ENCODE measurements at places on chromosomes 3 and 15.

GRCh38 chr3:111821891-111822290 is 37.2 kb upstream of the PHLDB2 start:
- no peak for DNase-seq

GRCh38 chr15:71585159-71585558 is 225.2 kb upstream of the NR2E3 start:
- DNase-seq: no peak

DNA sequence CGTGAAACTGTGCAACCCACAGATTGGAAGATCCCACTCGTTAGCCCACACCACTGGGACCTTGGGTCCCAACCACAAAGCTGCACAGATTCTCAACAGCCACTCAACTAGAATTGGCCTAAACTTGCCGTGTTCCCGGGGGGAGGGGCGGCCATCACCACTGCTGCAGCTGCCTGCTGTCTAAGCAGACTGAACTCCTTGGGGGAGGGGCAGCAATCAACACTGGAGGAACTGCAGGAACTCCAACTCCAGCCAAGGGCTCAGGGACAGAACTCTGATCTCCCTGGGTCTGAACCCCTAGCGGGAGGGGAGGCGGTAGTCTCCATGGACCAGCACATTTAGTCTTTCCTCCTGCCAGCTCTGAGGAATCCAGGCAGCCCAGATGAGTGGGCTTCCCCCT is 205.9 kb downstream of the RSL24D1 start:
- no peak for DNase-seq

DNA sequence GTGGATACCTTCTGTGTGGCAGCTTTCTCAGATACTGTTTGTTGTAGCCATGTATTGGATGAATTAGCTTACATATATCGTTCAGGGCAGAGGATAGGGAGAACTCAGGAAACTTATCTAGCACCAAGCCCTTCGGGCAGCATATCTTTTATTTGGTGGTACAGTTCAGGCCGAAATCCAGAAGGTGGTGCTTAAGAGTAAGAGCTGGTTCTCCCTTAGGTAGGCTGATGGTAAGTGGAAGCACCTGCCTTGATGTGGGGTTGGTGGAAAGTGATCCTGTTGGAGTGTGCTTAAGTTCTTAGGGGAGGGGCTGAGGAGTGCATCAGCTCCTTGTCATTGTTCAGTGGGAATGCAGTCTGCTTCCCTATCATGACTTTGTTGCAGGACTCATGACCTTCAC is 187.5 kb downstream of the DOCK3 start:
- DNase-seq: no peak

DNA sequence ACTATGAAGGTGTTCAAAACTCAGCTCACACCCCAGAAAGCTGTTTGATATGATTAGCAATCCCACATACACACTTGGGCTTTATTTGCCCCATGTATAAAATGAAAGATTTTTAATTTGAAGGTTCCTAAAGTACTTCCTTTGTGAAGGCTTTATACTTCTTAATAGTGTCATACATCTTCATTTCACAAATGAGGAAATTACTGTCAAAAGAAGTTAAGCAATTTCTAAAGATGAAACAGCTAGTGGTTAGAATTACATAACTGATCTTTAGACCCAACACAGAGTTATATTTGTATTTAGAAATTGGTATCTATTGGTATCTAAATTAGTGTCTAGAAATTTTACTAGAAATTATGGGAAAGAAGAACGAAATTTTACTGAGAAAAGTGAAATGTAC is 7.1 kb downstream of the CD200R1 start:
- no peak for DNase-seq

- no peak for DNase-seq
These were observed 8.2 kb downstream of the B3GNT5 start for GRCh38 chr3:183261151-183261724.

- no peak for DNase-seq
These were observed 83.1 kb downstream of the SST start for GRCh38 chr3:187587076-187587475.

GRCh38 chr3:184236033-184236410 is 6.6 kb downstream of the VWA5B2 start:
- no peak for DNase-seq

GRCh38 chr3:186258968-186259367 is 103.1 kb downstream of the DGKG start:
- DNase-seq: no peak

GRCh38 chr15:69522361-69522760 is 69.7 kb downstream of the RPLP1 start:
- DNase-seq: no peak

GRCh38 chr3:13451301-13451673 is 28.8 kb upstream of the HDAC11 start:
- no peak for DNase-seq

DNA sequence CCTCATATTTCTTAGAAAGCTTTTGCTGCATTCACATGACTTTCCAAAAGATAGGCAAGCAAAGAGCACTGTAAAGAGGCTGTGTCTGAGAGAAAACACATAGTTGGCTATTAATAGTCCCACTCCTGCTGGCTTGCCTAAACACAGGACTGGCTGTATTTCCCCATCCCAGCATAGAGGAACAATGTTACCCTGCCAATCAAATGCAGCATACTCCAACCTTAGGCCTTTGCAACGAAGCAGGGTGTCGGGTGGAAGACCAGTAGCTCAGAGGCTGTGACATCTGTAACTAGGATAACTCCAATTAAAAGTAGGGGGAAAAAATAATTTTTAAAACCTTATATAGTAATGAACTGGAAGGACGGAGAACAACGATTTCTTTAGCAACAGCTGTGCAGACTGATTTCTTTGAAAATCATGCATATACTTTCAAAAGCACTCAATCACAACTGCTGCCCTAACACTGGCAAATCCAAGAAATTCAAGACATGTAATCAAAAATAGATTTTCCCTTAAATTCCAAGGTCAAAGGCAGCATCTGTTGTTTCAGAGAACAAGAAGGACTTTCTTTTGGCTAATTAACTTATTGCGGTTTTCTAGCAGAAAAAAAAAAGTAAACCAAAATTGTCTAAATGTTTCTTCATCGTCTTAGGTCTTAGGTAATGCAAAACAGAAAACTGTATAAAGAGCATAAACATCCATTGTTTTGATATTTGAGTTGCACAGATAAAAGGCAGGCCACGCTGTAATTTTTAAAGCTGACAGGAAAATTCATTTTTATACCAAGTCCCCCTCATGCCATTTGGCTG is 139.3 kb downstream of the TNIK start:
- DNase-seq: no peak

DNA sequence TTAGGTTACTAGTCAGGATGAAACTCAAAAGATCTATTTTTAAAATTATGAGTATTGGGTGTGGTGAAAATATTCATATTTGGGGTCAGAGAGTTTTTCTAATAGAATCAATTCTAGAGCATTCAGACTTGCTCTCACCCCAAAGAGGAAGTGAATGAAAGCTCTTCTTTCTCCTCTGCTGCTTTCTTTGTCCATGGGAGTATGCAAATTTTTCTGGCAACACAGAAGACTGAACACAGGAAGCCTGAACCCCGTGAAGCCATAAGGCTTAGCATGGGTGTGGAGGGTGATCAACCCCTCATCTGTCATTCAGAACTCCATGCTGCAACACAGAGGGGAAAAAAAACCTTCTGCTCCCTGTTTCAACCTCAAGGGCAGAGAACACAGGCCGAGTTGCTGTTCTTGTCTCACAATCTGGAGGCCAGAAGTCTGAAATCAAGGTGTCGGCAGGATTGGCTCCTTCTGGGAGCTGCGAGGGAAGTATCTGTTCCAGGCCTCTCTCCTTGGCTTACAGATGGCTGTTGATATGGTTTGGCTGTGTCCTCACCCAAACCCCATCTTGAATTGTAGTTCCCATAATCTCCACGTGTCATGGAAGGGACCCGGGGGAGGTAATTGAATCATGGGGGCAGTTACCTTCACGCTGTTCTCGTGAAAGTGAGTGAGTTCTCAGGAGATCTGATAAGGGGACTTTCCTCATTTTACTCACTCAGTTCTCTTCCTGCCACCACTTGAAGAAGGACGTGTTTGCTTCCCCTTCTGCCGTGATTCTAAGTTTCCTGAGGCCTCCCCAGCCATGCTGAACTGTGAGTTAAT is 33.7 kb upstream of the CD47 start:
- DNase-seq: no peak

DNA sequence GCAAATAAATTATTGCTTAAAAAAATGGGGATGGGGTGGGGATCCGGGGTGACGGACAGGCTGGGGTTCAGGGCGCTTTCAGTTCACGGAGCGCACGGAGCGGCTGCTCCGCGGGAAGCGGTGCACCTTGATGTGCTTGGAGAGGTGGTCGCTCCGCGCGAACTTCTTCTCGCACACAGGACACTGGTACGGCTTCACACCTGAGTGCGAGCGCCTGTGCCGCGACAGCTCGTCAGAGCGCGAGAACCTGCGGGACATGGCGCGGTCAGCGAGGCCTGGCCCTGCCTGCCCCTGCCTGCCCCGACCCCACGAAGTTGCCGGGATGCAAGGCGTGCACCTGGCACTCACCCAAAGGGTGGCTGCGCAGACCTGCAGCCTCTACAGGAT is 13.6 kb downstream of the KLF15 start:
- DNase-seq: no peak

DNA sequence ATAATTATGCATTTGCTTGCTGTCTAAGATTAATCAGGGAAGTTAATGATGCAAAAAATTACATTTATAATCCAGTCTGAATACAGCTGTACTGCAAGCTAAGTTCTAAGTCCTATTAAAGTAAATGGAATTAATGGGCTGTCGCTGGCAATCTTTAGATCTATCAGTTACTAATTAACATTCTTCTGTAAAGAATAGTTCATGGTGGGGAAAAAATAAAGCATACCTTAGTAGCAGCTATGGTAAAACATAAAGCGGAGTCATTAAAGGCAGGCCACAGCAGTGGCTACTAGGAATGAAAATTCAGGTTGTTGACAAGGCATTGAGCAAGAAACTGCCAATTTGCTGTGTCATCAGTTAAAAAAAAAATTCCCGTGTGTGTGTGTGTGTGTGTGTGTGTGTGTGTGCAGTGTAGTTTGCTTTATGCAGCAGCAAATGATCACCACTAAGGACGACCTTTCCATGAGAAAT is 129.8 kb downstream of the ZNF385D start:
- peak; percentile 84 for DNase-seq

- no peak for DNase-seq
These were observed 59.7 kb downstream of the ATP8B4 start for GRCh38 chr15:50059203-50059772.
